Right cardiac atrium (tissue), 5 donors: ENCODE measurements at places on chromosomes 3 and 15. TPM values are rescaled to one million over a fixed set of nuclear protein-coding genes. Genes with fewer than 3 reads are reported as not detected.

CDC25A gene
- total RNA-seq, result 0.71 TPM

DNAH12 gene
- total RNA-seq, result 0.06 TPM

C3orf22 gene
- total RNA-seq, result not detected

PXYLP1 gene
- 12.4 TPM for total RNA-seq

UROC1 gene
- not detected for total RNA-seq

C3orf80 gene
- total RNA-seq, result 0.72 TPM

PRICKLE2 gene
- 10.6 TPM for total RNA-seq

RETNLB gene
- not detected for total RNA-seq

TERC gene
- total RNA-seq, result 2.8 TPM

P2RY12 gene
- 4.0 TPM for total RNA-seq

FRMD5 gene
- 49.2 TPM for total RNA-seq

DPP8 gene
- 35.3 TPM for total RNA-seq

CCR8 gene
- not detected for total RNA-seq

DNA sequence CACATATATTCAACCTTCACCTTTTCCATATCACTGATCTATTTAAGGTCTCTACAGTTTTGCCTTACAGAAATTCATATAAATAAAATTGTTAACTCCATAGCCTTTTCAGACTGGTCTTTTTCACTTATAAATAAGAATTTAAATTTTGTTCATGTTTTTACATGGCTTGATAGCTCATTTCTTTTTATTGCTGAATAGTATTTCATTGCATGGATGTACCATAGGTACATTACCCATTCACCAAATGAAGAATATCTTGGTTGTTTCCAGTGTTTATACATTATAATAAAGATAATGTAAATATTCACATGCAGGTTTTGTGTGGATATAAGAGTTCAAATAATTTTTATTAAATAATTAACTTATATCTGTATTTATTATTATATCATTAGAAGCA, 1765.0 kb downstream of the OTOL1 start:
- no peak for DNase-seq

DNA sequence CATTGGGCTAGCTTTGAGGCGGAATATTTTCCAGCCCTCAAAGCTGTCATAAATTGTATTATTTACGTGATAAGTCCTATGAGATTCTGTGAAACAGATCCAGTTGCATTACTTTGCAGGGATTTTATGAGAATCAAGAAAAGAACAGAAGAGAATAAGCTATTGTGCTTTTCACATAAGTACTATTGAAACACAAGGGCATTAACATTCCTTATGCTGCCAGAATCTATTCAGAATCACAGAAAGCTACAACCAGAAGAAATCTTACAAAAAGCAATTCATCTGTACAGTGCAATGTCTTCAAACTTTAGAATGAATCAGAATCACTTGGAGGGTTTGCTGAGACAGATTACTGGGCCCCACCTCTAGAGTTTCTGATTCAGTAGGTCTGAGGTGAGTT, 10.6 kb upstream of the CACNA1D start:
- DNase-seq, result no peak

- no peak for DNase-seq
These were observed 218.6 kb downstream of the PDCD6IP start for GRCh38 chr3:34016925-34017587.

- DNase-seq, result no peak
These were observed 843 bp downstream of the CHRNA5 start for GRCh38 chr15:78565951-78566774.

DNA sequence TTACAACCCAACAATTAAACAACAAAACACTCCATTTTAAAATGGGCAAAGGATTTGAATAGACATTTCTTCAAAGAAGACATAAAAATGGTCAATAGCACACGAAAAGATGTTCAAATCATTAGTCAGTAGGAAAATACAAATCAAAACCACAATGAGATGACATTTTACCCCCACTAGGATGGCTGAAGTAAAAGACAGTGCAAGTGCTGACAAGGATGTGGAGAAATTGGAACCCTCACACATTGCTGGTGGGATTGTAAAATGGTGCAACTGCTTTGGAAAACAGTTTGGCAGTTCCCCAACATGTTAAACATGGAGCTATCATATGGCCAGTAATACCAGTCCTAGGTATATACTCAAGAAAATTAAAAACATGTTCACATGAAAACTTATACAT, 11.6 kb downstream of the GALNT15 start:
- no peak for DNase-seq

DNA sequence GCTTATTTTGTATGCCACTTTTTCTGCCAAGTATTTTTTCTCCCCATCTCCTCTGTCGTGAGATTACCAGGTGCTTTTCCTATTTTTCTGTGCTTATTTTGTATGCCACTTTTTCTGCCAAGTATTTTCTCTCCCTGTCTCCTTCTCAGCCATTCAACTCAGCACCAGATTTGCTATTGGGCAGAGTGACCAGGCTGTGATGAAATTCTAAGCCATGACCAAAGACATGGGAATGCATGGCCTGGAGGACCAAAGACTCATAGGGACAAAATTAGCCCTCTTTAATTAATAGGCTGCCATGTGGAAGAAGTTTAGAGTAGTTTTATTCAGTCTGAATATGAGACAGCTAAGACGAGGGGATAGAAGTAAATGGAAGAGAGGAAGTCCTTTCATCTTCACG, 257.4 kb downstream of the SQOR start:
- no peak for DNase-seq

DNA sequence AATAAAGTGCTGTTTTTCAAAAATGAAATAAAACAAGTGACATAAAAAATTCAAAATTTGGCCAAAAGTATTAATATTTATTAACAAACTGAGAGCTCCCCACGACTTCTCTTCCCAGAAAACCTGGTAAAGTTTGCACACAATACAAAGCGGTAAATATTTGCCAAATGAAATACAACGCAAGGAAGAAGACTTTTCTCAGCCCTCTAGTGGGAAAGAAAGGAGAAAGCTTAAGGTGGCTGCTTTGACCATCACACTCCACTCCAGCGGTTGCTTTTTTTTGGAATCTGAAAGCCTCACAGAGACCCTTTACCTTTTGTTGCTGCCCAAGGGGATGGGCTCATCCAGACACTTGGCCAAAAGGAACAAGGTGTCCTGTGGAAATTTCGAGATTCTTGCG, 1.1 kb upstream of the GK5 start:
- DNase-seq, result no peak

- no peak for DNase-seq
These were observed 154.7 kb downstream of the USP13 start for GRCh38 chr3:179807588-179807987.

GRCh38 chr15:48584090-48584811, 61.3 kb downstream of the FBN1 start:
- no peak for DNase-seq

DNA sequence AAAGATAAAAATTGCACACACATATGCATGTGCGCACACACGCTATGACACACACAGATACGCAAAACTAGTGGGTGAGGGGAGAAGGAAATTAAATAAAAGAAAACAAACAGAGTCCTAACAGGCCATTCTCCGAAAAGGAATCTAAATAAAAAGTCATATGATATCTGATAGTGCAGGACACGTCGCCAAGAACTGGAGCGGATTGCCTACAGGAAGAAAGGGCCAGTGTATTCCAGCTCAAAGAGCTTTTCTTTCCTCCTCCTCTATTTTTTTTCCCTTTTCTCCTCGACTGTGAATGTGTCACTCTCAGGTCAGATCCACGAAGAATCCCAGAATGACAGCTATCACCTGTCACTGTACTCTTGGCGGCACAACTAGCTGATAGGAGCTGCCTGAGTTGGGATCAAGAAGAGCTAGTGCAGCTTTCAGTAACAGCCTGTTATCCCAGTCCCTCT, 157.8 kb downstream of the TIGIT start:
- peak; percentile 50 for DNase-seq

GRCh38 chr3:97691354-97691753, 73.2 kb upstream of the ARL6 start:
- no peak for DNase-seq

DNA sequence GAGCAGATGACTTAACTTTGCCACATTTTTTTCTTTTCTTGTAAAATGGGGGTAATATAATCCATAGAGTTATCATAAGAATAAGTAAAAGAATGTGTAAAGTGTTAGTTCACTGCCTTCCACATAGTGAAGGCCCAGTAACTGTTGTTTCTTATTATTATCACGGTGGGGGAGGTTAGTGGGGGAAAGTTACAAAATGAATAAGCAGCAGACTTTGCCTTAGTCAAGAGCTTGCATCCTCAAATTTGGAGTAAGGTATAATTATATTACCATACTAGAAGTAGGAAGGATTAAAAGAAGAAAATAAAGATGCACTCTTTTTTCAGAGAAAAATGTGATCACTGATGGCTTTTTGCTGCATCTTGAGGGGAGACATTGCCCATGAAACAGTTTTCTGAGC, 247.6 kb downstream of the PTPRG start:
- no peak for DNase-seq

DNA sequence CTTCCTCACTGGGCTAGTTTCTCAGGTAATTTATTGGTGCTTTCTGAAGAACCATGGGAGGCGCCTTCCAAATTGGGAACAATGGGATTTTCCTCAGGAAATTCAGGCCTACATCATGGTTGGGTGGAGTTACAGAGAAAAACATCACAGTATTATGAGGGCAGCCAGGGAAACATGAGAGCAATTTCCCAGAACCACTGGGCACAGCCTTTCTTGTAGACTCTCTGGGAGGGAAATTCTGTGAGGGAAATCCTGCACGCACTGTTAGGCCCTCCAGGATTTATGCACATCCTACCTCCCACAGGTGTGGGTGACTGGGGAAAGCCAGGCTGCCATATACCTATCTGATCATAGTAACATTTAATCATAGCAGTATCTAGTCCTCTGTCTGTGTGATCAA, 13.2 kb downstream of the POPDC2 start:
- no peak for DNase-seq

DNA sequence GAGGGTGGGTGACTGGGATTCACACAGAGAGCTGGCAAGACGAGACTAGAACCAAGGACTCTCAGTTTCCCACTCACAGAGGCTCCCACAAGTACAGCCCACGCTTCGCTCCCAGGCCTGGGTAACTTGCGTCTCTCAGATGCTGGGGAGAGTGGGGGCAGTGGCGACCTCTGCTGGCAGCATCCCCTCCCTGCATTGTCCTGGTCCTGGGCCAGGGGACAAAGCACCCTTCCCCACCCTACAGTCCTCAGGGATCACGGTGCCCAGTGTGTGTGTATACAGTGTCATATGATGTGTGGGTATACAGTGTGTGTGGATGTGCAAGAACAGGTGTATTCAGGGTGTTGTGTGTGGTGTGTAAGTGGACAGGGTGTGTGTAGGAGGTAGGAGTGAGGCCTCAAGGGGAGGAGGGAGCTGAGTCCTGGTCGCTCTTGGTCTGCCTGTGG, 12.8 kb downstream of the VILL start:
- DNase-seq, result peak; percentile 88

DNA sequence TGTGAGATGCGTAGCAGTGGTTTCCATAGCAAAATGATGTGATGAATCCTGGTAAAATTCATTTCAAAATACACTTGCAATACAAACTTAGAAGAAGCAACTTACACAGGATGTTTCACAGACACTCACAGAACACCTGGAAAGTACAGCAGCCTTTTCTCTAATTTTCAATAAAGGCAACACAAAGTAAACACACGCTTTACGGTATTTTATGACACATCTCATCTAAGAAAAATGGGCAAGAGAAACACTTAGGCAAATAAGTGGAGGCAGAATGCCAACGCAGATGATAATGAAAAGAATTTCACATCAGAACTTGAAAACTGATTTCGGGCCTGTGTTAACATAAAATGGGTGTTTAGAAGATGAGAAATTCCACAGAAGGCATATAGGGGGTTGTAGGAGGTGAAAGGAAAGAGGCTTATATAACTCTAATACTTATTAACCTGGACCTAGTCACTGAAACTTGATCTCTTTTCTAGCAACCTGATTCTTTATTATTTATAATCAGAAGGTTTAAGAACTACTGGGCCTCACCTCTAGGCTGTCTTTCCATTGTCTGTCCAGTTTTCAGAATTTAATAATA, 25.6 kb upstream of the MAP3K13 start:
- no peak for DNase-seq

DNA sequence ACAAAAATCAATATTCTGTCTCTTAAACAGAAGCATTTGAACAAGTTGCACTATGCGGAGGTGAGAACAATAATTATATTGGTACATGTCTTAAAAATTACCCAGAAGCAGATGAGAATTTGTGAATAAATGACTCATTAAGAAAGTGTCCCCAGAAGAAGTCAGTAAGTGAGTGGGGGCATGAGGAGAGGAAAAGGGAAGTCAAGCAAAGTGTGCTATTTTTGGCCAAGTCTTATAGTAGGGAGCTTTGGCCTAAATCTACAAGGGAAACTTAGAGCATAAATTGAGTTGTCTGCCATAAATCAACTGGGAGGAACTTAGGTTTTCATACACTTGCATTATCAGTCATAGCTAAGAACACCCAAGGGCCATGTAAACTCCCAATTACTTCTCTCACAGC, 86.9 kb upstream of the SATB1 start:
- DNase-seq, result no peak

GRCh38 chr3:63952248-63952594, 40.0 kb upstream of the SCAANT1 start:
- no peak for DNase-seq

DNA sequence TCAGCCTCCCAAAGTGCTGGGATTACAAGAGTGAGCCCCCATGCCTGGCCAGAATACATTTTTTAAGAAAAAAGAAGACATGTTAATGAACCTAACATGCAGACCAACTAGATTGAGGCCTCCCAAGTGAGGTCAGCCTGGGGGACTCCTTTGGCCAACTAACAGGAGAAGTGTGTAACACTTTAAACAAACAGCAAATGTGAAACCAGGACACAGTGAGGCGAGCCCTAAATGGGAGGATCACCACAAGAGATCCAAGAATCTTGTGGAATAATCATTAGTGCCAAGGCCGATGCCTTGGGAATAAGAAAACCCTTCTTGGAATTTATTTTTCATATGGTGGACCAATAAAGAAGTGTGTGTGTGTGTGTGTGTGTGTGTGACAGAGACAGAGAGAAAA, 73.9 kb downstream of the ATP10A start:
- no peak for DNase-seq

GRCh38 chr3:50388720-50389413, 29.5 kb upstream of the TMEM115 start:
- no peak for DNase-seq

GRCh38 chr3:143120716-143121240, 1.2 kb downstream of the CHST2 start:
- DNase-seq, result peak; percentile 60

- no peak for DNase-seq
These were observed 78.3 kb downstream of the SMAD6 start for GRCh38 chr15:66780172-66780972.

- peak; percentile 91 for DNase-seq
These were observed 12.4 kb downstream of the KLF13 start for GRCh38 chr15:31338879-31339557.

GRCh38 chr3:192482391-192482790, 244.9 kb downstream of the FGF12 start:
- DNase-seq, result no peak

- no peak for DNase-seq
These were observed 154.9 kb downstream of the LEKR1 start for GRCh38 chr3:156981005-156981404.

DNA sequence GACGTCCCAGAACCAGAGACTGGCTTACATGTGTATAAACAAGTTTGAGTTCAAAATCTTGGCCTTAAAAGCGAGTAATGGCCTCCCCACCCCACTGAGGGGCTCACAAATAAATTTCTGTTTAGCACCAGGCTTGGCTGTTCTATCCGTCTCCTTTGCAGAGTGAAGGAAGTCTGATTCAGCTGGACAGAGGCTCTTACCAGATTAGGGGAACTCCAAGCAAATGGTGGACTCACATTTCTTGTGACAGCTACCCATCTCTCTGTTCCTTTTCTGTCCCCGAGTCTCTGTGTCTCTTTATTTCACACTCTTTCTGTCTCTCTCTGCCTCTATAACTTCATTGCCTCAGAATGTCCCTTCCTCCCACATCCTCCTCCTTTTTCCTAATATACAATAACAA, 62.7 kb downstream of the DGKG start:
- DNase-seq, result no peak
